CD4-positive, alpha-beta T cell treated with Interleukin-6 at 100 ng/mL for 8 hours (primary cell): ENCODE measurements at places on chromosomes 2 and 18.

DNA sequence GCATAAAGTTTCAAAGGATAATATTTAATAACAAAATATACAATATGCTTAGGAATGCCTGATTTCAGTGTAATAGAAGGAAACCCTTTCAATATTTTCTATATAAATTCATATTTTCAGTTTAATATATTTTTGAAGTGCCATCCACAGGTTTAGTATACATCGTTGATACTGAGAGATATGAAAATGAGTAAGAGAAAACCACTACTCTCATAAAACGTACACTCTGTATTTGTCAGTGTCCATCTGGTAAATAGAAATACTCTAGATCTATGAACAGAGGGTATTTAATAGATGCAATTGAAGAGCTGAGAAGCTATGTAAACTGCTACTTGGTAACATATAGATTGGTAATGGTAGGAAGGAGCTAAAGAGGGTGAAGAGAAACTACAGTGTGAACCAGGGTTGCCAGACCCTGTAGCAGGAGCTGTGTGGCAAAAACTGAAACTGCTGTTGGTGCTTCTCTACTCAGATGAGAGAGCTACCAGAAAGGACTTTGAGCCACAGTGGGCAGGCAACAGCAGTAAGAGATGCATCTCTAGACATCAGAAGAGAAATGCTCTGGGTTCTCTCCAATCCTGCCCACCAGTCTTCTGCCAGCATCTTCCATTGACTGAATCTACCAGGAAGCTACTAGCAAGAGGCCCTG, 187.4 kb downstream of the CCDC102B start:
- no peak for DNase-seq

DNA sequence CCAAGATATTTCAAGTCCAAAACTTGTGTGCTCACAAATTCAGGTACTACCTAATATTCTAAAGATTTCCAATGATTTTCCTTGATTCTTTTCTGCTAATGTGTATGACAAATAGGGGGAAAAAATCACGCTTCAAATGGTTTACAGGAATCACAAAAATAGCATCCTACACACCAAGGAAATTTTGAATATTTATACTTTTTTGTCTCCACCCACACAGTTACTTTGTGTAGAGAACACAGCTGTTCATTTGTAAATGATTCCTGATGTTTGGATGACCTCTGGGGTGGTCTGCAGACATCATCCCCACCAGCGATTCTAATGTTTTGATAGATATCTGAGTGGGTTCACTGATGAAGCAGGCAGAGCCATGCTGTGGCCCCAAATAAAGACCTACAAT, 260.6 kb upstream of the NCKAP5 start:
- no peak for DNase-seq

DNA sequence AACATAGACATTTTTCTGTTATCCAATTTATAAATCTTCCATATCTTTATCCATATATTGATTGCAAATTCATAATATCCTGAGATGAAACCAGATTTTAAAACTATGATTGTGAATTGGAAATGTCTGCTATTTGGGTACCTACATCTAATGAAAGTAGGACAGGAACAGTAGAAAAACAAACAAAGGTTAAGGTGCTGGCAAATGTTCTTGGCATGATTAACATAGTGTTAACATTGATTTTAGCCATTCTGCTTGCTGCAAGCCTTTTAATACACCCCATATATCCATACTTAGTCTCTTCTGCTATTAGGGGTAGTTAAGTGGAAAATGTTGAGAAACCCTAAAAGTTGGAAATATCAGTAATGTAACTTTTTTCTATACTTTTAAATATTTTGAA, 152.0 kb downstream of the KCNJ3 start:
- DNase-seq, result no peak

DNA sequence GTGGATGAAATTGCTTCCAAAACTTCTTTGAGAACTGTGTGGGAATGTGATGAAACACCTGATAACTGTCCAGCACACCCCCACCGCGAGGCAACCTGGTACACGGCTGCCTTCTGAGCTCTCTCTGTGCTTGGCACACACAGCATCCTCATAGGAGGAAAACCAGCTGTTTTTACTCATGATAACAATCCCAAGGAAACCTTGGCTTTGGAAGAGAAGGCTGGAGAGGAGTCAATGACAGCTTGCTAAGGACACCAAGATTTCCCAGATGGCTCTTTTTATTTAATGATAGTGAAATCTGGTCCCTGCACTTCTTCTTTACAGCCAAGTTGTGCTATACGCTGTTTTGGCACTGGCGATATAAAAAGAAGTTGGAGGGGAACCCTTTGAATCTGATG, 232.5 kb upstream of the FN1 start:
- no peak for DNase-seq

GRCh38 chr2:196406-196805, 67.4 kb downstream of the SH3YL1 start:
- DNase-seq, result no peak

- no peak for DNase-seq
Observed at GRCh38 chr2:17901246-17901645, 22.8 kb downstream of the KCNS3 start.
